ENCODE measurements at places on chromosomes 3 and 15. TPM values are rescaled to one million over a fixed set of nuclear protein-coding genes. Genes with fewer than 3 reads are reported as not detected.

- peak; percentile 20 for DNase-seq
These were observed 65.6 kb downstream of the SUMF1 start for GRCh38 chr3:4401441-4401840.

- no peak for DNase-seq
These were observed 6.4 kb upstream of the FMN1 start for GRCh38 chr15:33200903-33201302.

- DNase-seq: no peak
These were observed 645 bp downstream of the COPS2 start for GRCh38 chr15:49154799-49155109.

GRCh38 chr15:70582143-70582945 lies 181.0 kb downstream of the UACA start:
- no peak for DNase-seq

DNA sequence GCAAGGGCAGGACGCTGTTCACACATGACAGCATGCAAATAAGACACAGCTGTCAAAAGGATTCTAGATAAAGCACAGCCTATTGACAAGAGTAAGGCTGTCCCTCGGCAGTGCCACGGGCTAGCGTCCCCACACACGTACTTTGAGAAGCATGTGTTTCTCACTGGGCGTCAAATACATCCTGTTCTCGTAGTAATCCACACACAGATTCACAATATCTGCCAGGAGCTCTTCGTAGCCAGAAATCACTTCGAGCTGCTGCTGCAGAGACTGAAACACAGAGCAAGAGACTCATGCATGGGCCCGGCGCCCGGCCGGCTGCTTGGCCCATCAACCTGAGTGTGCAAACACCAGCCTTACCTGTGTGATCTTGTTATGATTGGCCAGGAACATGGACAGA lies 41.1 kb downstream of the CYFIP1 start:
- DNase-seq: no peak

UBP1 gene
- total RNA-seq: 44.0 TPM

DAZL gene
- total RNA-seq: not detected

SLTM gene
- total RNA-seq: 52.0 TPM

DNA sequence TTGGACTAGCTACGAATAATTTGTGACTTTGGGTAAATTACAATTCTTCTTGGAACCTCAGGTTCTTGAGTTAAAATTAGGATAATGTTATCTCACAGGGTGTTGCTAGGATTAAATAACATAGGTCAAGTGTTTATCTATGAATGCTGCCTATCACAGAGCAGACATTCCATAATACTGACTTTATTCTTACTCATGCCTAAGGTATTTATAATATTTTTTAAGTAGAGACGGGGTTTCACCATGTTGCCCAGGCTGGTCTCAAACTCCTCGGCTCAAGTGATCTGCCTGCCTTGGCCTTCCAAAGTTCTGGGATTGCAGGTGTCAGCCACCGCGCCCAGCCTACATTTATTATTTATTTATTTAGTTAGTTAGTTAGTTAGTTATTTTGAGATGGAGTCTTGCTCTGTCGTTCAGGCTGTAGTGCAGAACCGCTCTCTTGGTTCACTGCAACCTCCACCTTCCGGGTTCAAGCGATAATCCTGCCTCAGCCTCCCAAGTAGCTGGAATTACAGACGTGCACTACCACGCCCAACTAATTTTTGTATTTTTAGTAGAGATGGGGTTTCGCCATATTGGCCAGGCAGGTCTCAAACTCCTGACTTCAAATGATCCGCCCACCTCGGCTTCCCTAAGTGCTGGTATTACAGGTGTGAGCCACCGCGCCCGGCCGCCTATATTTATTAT lies 741 bp upstream of the ZNF106 start:
- DNase-seq: no peak

MYH15 gene
- not detected for total RNA-seq

EEFSEC gene
- 11.0 TPM for total RNA-seq

DNA sequence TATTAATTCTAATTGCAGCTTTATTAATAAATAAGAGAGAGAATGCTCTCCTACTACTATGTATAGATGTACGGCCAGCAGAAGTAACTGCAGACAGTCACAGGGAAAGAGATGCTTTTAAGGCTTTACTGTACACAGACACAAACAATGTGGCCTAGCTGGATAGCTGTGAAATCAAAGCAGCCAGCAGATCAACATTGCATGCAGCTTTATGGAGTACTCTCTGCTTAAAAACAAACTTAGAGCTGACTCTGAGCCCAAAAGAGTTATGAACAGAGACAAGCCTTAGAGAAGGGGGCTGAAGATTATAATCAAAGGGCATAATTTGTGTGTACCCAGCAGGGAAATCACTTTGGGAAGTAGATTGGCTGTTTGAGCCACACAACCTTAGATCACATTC lies 47.2 kb downstream of the CADM2 start:
- DNase-seq: no peak

- no peak for DNase-seq
These were observed 46.9 kb downstream of the NR1D2 start for GRCh38 chr3:23991683-23992628.

DUOXA2 gene
- total RNA-seq: not detected

DNA sequence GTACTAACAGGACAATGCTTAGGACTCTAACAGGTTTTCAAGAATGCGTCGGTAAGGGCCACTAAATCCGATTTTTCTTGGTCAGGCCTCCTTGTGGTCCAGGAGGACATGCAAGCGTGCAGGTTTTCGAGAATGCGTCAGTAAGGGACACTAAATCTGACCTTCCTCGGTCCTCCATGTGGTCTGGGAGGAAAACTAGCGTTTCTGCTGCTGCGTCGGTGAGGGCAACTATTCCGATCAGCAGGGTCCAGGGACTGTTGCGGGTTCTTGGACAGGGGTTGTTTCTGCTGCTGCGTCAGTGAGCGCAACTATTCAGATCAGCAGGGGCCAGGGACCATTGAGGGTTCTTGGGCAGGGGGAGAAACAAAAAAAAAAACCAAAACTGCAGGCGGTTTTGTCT lies 7.8 kb upstream of the UBP1 start:
- DNase-seq: no peak

GRCh38 chr15:70509282-70509662 lies 254.1 kb downstream of the UACA start:
- DNase-seq: peak; percentile 39

GRCh38 chr3:78860567-78860966 lies 907.2 kb downstream of the ROBO1 start:
- no peak for DNase-seq

DNA sequence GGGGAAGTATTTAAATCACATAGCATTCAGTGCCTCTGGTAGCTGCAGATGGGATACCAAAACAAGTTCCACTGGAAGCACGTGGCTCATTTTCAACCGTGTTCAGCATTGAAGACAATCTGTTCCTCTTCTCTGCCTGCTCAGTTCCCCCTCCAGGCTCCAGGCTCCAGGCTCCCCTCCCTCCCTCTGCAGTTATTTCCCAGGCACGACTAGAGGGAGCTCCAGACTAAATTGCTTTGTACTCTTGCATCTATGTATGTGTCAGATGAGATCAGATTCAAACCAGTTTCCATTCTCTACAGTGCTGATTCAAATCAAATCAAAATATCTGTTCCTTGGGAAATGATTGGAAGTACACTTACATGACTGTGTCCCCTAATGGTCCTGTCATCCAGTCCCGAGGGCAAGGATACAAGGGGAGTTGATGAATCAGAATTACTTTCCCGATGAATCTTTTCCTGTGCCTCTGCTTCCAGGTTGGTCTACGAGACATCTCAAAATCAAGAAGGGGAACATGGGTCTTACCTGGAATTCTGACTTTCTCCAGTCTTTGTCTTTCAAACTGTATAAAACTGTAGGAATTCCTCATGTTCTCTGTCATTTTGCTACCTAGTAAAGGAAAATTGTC lies 600.5 kb downstream of the EDEM1 start:
- no peak for DNase-seq

GRCh38 chr3:89954137-89954536 lies 846.7 kb downstream of the EPHA3 start:
- DNase-seq: no peak

DNA sequence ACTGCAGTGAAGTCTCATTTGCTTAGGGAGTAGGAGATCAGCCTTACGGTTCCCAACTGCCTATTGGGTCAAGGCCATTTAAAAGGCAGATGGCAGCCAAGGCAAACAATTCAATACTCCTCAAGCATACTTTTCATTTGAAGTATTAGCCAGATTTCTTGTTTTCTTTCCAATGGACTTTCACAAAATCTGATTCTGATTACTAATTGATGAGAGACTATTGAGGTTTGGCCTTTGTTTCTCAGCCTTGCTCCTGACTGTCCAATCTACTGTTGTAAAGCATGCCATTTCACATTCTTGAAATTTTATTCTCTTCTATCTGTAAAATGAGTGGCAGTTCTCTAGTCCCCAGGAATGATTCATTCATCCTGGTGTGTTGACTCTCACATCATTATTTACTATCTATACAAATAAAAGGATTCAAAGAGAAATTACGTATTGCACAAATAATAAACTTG lies 166.2 kb upstream of the TGFBR2 start:
- no peak for DNase-seq

ZBTB47 gene
- total RNA-seq: 1.0 TPM

All from activated naive CD4-positive, alpha-beta T cell treated with anti-CD3 and anti-CD28 coated beads for 36 hours (primary cell).